Central memory CD4-positive, alpha-beta T cell (primary cell): ENCODE measurements at places on chromosomes 3 and 15.

GRCh38 chr3:102156426-102156825, 278.4 kb upstream of the ZPLD1 start:
- no peak for DNase-seq

GRCh38 chr3:190265796-190266195, 56.5 kb downstream of the CLDN1 start:
- no peak for DNase-seq

DNA sequence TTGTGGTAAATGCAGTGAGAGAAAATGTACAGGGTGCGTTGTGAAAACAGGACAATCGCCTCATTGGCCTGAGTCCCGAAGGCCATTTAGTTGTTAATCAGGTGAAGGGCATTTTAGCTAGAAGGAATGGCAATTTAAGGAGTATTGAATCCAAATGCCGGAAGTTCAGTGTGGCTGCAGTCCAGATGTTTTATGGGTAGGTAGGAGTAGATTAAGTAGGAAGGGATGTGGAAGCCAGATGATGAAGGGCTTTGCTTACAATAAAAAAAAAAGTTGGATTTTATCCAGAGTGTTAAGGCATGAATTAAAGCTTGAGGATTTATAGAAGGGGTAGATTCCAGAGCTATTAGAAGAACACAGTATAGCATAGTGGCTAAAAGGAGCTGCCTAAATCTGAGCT, 572.7 kb downstream of the NLGN1 start:
- DNase-seq, result no peak

DNA sequence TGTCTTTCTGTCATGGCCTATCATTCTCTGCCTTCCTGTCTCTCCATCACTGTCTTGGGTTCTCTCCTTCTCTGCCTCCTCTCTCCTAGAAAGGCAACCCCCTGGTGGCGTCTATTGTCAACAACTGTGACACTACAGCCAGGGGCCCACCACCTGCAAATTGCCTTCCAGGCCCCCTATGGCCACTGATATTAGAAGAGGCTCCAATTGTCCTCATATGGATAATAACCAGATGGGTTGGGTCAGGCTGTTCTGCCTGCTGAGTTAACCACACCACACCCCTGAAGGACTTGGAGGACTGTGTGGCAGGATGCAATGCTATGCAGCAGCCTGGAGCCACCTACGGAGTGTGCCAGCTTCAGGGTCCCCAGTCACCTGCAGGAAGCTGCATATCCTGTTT, 665.0 kb downstream of the NTRK3 start:
- no peak for DNase-seq

DNA sequence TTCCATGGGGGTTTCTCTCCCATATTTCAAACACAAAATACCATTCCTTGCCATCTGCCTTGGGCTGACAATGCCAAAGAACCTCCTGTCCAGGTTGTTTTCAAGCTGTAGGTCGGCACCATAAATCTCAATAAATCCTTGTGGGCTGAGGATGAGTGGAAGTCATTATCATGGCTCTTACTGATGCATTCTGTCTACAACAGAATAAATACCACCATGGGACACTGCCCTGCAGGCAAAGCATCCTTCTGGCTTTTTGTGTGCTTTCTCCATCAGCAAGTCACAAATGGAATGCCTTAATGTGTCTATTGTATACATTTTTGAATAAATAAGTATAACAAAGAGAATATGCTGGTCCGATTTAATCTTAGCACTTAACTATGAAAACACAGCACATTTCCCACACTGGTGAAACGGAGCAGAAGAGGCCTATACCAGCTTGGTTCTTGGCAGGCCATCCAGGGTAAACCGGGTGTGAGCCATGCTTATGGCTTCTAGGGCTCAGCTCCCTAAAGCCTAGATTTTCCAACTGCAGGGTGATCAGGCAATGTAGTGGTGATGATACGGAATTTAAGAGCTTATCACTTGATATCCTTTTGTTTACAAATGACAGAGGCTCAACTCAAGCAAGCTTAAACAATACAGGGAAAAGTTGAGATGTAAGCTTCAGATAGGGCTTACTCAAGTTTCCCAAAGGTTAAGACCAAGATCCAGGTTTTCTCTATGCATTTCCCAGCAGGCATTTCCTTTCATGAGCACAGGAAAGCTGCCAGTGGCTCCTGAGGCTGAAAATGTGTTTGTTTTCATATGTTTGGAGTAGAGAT, 133.2 kb upstream of the LRTM1 start:
- no peak for DNase-seq

- DNase-seq, result no peak
These were observed 75.0 kb downstream of the TRIM69 start for GRCh38 chr15:44811337-44811736.

GRCh38 chr3:53938645-53939044, 47.0 kb upstream of the SELENOK start:
- DNase-seq, result peak; percentile 6
